ENCODE measurements at places on chromosomes 11 and 22. TPM values are rescaled to one million over a fixed set of nuclear protein-coding genes. Genes with fewer than 3 reads are reported as not detected.

DNA sequence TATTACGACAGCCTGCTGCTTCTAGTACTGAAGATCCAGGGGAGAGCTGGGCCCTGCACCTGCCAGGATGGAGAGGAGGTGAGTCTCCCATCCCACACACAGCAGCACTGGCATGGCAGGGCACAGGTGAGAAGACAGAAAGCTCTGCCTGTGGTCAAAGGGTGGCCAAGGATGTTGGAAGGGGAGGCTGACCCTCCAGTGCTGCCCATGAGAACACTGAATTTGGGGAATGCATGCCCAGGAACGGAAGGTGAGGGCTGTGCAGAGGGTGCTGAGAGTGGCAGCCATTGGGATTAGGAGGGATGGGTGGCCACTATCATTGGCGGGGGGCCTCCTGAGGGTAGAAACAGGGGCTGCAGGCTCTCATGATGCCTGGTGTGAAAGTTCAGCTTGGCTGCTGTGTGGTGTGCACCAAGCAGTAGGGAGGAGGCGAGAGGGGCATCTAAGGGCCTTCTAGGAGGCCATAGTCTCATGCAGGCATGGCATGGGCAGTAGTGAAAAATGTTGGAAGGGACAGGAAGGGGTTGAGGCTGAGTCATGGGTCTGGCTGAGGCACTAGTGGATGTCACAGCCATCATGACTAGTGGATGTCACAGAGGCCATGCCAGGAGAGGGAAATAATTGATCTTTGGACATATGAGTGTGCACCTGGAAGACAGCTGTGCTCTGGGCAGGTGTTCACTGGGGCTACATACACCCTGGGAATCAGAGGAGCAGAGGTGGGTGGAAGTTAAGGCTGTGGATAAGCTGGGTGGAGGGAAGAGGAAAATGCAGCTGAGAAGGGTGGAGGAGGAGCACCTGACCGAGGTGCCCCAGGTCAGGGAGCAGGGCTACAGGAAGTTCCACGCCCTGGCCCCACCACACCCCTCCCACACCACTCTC, 2.5 kb upstream of the LRRC74B start:
- DNase-seq, result no peak
- H3K27ac ChIP-seq, result no peak overlapping the region
- H3K4me3 ChIP-seq, result no peak overlapping the region

- H3K4me1 ChIP-seq, result peaks cover 8% of the 10 kb centered on the region
- H3K27ac ChIP-seq, result no peak overlapping the region
- no peak overlapping the region for H3K4me3 ChIP-seq
- peaks cover 50% of the 10 kb centered on the region for H3K27me3 ChIP-seq
- H3K36me3 ChIP-seq, result no peaks in the 10 kb centered on the region
- peak; percentile 88 for DNase-seq
Measured at GRCh38 chr11:131694526-131695424, 324.4 kb downstream of the NTM start.

DNA sequence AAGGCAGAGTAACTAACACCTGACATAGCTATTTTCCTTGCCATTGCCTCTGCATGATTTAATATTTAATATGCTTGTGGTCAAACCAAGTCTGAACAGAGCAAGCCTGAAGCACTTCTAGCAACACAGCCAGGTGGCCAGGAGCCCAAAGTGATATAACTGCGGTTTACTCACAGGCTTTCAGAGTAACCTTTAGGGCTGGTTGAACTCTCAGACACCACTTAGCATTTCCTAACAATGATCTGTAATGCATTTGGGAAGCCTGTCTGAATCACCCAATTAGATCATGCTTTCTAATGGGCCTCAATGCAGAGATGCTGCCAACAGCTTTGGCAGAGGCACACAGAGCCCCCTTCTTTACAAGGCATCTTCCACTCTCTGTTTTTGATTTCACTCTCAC, 96.1 kb downstream of the FDX1 start:
- H3K27me3 ChIP-seq, result no peaks in the 10 kb centered on the region
- H3K4me1 ChIP-seq, result no peaks in the 10 kb centered on the region
- H3K27ac ChIP-seq, result no peak overlapping the region
- H3K4me3 ChIP-seq, result no peak overlapping the region
- H3K36me3 ChIP-seq, result no peaks in the 10 kb centered on the region
- DNase-seq, result no peak

DNA sequence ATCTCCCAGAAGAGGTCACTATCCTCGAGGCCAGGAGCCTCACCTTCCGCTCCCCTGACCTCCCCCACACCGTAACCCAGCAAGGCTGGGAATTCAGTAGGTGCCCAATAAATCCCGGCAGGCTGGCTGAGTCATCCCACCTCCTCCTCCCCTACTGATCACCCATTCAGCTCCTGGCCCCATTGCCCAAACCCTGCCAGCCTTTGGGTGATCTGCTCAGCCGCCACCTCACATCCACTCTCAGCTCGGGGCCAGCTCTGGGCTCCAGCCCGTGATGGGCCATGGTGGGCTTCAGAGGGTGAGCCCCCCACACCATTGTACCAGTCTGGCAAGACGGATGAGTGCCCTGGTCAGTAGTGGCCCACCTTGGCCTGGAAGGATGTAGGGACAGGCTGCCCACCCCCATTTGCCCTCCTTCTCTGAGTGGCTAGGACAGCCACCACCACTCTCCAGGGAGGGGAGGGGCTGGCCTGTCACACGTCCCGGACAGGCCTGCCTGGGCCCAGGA, 8.2 kb downstream of the TRPM5 start:
- H3K36me3 ChIP-seq, result no peaks in the 10 kb centered on the region
- DNase-seq, result no peak
- peaks cover 63% of the 10 kb centered on the region for H3K27me3 ChIP-seq
- no peaks in the 10 kb centered on the region for H3K4me1 ChIP-seq
- no peak overlapping the region for H3K4me3 ChIP-seq
- no peak overlapping the region for H3K27ac ChIP-seq

TP53AIP1 gene
- total RNA-seq, result not detected

PGM2L1 gene
- total RNA-seq, result 12.3 TPM

DEUP1 gene
- not detected for total RNA-seq

Measured in neural progenitor cell (in vitro differentiated cells).